ENCODE measurements at places on chromosomes 6 and 20. TPM values are rescaled to one million over a fixed set of nuclear protein-coding genes. Genes with fewer than 3 reads are reported as not detected.

The MCCD1 gene
- total RNA-seq, result not detected

The GPR6 gene
- not detected for total RNA-seq

The LRRC73 gene
- 0.34 TPM for total RNA-seq

The C4A gene
- total RNA-seq, result 217 TPM

The HLA-DMA gene
- total RNA-seq, result 84.0 TPM

The PRDM13 gene
- not detected for total RNA-seq

The FKBP1C gene
- 1.3 TPM for total RNA-seq

The SAMD10 gene
- 3.1 TPM for total RNA-seq

The BTN1A1 gene
- total RNA-seq, result not detected

The TAP1 gene
- total RNA-seq, result 56.9 TPM

The BPIFB2 gene
- total RNA-seq, result 0.27 TPM

The SDHAF4 gene
- 14.2 TPM for total RNA-seq
